Stimulated activated CD8-positive, alpha-beta memory T cell treated with anti-CD3 and anti-CD28 coated beads, Interleukin-2, amount 100 ng/mL, for 48 hours (primary cell): ENCODE measurements at places on chromosomes 2 and 18.

- DNase-seq: no peak
These were observed 130.1 kb downstream of the SMAD7 start for GRCh38 chr18:48820483-48821250.

GRCh38 chr18:79917853-79918614 is 33.4 kb downstream of the SLC66A2 start:
- DNase-seq: no peak

GRCh38 chr2:66561645-66562303 is 126.8 kb downstream of the MEIS1 start:
- no peak for DNase-seq

GRCh38 chr2:9815076-9815475 is 28.2 kb upstream of the TAF1B start:
- DNase-seq: no peak

DNA sequence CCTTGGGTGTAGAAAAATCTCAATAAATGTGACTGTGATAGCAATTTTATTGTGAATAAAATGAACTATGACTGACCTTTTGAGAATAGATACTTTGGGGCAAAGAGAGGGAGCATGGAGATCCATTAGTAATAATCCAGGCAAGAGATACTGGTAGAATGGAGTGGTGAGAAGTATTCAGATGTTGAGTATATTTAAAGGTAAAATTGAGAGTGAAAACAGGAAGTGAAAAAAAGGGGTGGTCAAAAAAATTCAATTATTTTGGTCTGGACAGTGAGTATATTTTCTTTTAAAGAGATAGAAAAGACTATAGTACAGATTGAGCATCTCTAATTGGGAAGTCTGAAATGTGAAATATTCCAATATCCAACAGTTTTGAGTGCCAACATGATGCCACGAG is 1515.6 kb upstream of the NXPH2 start:
- DNase-seq: no peak
